ENCODE measurements at places on chromosomes 12 and 14. TPM values are rescaled to one million over a fixed set of nuclear protein-coding genes. Genes with fewer than 3 reads are reported as not detected.

Gene ERH
- total RNA-seq = 296 TPM

Gene SOX5
- 15.2 TPM for total RNA-seq

Gene KCNC2
- total RNA-seq = not detected

- no peak for DNase-seq
Observed at GRCh38 chr14:55686713-55687112, 106.7 kb downstream of the KTN1 start.

DNA sequence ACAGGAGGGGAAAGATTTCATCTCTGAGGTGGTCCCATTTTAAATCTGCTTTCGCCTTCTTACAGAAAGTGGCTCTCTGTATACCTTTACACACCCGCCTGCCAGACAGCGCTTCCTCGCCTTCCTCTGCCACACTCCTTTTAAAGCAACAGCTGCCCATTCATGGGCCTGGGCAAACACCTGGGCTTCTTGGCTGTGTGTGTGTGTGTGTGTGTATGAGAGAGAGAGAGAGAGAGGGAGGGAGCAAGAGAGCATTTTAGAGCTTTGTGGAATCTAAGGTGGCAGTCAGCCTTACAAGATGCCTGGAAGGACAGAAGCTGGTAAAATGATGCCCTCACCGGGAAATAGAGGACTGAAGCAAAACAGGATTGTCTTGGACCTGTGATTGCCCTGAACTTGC is 20.0 kb downstream of the PTHLH start:
- no peak for DNase-seq
